ENCODE measurements at places on chromosomes 13 and 19.

DNA sequence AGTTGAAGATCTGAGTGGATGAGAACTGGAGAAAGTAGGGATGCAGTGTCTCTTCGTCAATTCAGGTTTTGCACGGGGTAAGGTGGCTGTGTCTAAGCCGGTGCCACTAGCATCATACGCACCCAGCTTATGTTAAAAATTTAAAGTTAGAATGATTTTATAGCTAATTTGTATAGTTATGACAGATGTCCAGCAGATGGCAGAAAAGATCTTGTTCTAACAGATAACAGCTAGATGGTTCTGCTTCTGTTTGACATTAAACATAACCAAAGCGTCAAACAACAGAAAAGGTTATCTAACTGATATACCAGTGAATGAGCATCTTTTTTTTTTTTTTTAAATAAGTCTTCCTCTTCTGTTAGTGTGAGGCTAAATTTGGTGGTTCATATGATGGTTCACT lies 18.8 kb upstream of the EDDM13 start:
- H3K36me3 ChIP-seq = no peaks in the 10 kb centered on the region
- no peaks in the 10 kb centered on the region for H3K27me3 ChIP-seq
- peak; percentile 12 for DNase-seq
- H3K27ac ChIP-seq = no peak overlapping the region
- no peak overlapping the region for H3K4me3 ChIP-seq
- H3K4me1 ChIP-seq = no peaks in the 10 kb centered on the region

- H3K36me3 ChIP-seq = no peaks in the 10 kb centered on the region
- DNase-seq = no peak
- H3K27ac ChIP-seq = no peak overlapping the region
- no peaks in the 10 kb centered on the region for H3K4me1 ChIP-seq
- no peak overlapping the region for H3K4me3 ChIP-seq
Measured at GRCh38 chr13:69324090-69324886, 783.3 kb upstream of the ATXN8OS start.

GRCh38 chr13:44396701-44397580 lies 23.3 kb downstream of the SERP2 start:
- DNase-seq = no peak
- no peaks in the 10 kb centered on the region for H3K36me3 ChIP-seq
- no peaks in the 10 kb centered on the region for H3K27me3 ChIP-seq
- no peaks in the 10 kb centered on the region for H3K4me1 ChIP-seq
- H3K27ac ChIP-seq = no peak overlapping the region

DNA sequence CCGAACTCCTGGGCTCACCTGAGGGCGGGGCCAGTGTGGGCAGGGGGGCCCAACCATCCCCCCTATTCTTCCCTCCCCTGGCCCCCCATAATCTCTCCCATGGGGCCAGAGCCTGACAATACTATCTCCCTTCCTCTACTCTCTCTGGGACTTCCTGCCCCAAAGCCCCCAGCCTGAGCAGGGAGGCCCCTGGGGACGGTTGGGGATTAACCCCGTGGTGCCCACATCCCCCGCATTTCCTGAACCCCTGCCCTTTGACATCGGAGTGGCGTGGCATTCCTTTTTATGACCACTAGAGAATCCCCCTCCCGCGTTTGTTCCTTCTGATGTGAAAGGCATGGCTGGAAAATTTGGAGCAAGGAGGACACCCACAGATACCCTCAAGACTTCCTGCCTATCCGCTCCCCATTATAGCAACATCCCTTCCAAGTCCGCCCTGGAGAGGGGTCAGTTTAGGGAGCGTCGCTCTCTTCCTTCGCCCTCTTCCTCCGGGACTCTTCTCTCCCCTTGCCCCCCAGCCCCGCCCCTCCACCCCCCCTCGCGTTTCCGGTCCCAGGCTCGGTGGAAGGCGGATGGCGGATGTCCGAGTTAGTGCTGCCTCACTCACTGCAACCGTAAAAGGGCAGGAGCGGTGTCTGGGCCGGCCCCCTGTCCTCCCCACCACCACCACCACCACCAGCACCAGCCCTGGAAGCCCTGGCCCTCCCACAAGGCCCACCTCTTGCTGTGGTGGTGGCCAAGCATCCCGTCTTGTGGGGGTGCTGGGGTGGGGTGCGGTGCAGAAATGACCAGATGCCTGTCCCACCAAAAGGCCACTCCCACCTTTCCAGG lies 1.8 kb downstream of the VASP start:
- no peaks in the 10 kb centered on the region for H3K36me3 ChIP-seq
- peak overlapping the region; percentile 94 for H3K27ac ChIP-seq
- peaks cover 64% of the 10 kb centered on the region for H3K4me1 ChIP-seq
- H3K4me3 ChIP-seq = peak overlapping the region; percentile 98

- no peak overlapping the region for H3K4me3 ChIP-seq
- H3K4me1 ChIP-seq = no peaks in the 10 kb centered on the region
- DNase-seq = no peak
- H3K36me3 ChIP-seq = no peaks in the 10 kb centered on the region
- no peak overlapping the region for H3K27ac ChIP-seq
- H3K27me3 ChIP-seq = peaks cover 6% of the 10 kb centered on the region
Measured at GRCh38 chr13:95620825-95621498, 23.5 kb downstream of the DZIP1 start.

- peaks cover 28% of the 10 kb centered on the region for H3K27me3 ChIP-seq
- peak overlapping the region; percentile 68 for H3K27ac ChIP-seq
- no peaks in the 10 kb centered on the region for H3K36me3 ChIP-seq
- H3K4me1 ChIP-seq = peaks cover 36% of the 10 kb centered on the region
- H3K4me3 ChIP-seq = no peak overlapping the region
- no peak for DNase-seq
Measured at GRCh38 chr19:49816590-49816989, 1.5 kb upstream of the MED25 start.

DNA sequence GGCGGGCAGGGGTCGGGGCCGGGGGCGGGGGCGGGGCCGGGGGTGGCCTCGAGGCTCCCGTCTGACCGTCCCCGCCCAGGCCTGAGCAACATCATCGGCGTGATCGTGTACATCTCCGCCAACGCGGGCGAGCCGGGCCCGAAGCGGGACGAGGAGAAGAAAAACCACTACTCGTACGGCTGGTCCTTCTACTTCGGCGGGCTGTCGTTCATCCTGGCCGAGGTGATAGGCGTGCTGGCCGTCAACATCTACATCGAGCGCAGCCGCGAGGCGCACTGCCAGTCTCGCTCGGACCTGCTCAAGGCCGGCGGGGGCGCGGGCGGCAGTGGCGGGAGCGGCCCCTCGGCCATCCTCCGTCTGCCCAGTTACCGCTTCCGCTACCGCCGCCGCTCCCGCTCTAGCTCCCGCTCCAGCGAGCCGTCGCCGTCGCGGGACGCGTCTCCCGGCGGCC lies 9.4 kb upstream of the CACNG6 start:
- peaks cover 34% of the 10 kb centered on the region for H3K4me1 ChIP-seq
- DNase-seq = no peak
- H3K27ac ChIP-seq = no peak overlapping the region
- peaks cover 22% of the 10 kb centered on the region for H3K27me3 ChIP-seq

DNA sequence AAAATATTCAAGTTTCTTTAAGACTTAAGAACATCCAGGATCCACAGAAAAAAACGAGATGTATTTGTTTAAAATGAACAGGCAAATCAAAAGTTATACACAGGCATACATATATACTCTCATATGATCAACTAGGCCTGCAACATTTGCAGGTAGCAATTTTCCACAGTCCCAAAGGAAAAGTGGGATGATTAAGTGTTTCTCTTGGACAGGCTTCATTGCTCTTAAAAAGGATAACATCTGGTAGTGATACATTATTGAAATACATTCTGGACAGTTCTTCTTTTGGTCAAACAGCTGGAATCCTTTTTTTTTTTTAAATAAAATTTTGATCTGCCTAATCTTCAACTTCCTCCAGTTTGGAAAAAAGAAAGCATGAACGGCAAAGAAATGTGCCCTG lies 114.8 kb upstream of the TDRD3 start:
- peaks cover 11% of the 10 kb centered on the region for H3K27me3 ChIP-seq
- DNase-seq = no peak
- H3K36me3 ChIP-seq = no peaks in the 10 kb centered on the region
- H3K27ac ChIP-seq = no peak overlapping the region
- no peak overlapping the region for H3K4me3 ChIP-seq

GRCh38 chr19:34189199-34189916 lies 17.1 kb downstream of the LSM14A start:
- H3K4me1 ChIP-seq = peaks cover 76% of the 10 kb centered on the region
- no peak overlapping the region for H3K27ac ChIP-seq
- H3K36me3 ChIP-seq = no peaks in the 10 kb centered on the region
- H3K27me3 ChIP-seq = peaks cover 9% of the 10 kb centered on the region
- DNase-seq = no peak

DNA sequence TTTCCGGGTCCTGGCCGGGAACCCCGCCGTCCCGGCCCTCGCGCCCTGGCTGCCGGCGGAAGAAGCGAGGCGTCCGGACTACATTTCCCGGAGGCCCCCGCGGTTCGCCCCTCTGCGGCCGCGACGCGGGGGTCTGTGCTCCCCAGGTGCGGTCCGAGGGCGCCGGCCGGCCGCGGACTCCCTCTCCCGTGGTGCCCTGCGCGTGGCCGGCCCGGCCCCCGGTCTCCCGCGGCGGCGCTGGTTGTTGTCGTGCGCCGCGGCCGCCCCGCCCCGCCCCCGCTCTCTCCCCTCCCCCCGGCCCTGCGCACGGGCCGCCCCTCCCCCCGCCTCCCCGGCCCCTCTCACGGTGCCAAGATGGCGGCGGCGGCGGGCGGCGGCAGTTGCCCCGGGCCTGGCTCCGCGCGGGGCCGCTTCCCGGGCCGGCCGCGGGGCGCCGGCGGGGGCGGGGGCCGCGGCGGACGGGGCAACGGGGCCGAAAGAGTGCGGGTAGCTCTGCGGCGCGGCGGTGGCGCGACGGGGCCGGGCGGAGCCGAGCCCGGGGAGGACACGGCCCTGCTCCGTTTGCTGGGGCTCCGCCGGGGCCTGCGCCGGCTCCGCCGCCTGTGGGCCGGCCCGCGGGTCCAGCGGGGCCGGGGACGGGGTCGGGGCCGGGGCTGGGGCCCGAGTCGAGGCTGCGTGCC lies at the start of gene KMT2B:
TSS of gene KMT2B (plus strand) at position 339 of the 680 bp plus-strand sequence. CDS start at position 355, 16 bp downstream.
- peaks cover under 1% of the 10 kb centered on the region for H3K27me3 ChIP-seq
- peaks cover 32% of the 10 kb centered on the region for H3K4me1 ChIP-seq
- no peaks in the 10 kb centered on the region for H3K36me3 ChIP-seq
- H3K27ac ChIP-seq = peak within 1 kb of the TSS; percentile 99
- H3K4me3 ChIP-seq = peak within 1 kb of the TSS; percentile 91

DNA sequence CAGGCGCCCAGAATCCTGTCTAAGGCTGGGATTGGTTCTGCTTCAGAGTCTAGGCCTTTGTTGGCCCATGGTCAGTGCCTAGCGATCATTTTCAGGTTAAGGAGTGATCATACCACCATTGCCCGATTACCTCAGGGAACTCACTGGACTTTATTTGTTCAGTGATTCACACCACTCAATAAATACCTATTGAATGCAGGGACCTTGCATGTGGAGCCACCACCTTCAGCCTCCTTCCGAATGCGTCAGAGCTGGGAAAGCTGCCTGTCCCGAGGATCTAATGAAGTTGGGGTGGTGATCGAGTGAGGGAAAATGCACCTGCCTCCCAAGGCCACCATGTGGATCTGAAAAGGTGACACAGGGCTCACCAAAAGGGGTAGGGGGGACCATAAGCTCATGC lies 40.0 kb upstream of the POU2F2 start:
- H3K27ac ChIP-seq = no peak overlapping the region
- H3K4me1 ChIP-seq = peaks cover 15% of the 10 kb centered on the region
- no peaks in the 10 kb centered on the region for H3K36me3 ChIP-seq
- no peak for DNase-seq
- no peak overlapping the region for H3K4me3 ChIP-seq
- H3K27me3 ChIP-seq = peaks cover 18% of the 10 kb centered on the region

DNA sequence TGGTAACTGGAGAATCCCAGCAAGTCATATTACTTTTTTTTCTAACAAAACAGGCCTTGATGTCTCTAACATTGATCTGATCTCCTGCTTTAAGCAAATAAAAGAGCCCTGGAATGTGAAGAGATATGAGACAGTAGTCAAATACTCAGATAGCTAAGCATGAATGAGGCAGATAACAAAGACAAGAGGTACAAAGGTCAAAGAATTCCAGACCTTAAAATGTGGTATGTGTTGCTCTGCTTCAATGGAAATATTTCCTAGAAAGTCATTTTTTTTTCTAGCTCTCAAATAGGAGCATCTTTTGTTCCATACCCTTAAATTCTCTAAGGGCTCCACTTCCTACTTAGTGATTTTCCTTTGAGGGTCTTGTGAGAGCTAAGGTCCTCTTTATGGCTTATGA lies 54.6 kb downstream of the ZNF254 start:
- H3K27ac ChIP-seq = no peak overlapping the region
- H3K36me3 ChIP-seq = peaks cover 40% of the 10 kb centered on the region
- no peaks in the 10 kb centered on the region for H3K4me1 ChIP-seq

DNA sequence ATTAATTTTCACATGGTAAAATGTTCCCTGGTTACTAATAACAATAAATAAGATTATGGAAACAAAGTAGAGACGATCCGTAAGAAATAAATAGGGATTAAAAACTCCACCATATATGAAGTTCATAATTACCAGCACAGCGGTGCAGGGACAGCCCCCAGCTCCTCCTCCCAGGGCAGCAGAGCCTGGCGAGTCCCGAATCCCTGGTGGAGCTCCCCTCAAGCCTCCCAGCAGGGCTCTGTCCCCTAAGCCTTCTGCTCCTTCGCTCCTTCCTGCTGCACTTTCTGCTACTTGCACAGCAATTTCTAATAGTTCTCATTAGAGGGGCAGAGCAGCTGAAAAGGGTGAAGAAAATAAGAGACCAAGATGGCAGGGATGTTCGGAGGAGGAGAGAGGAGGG lies 43.6 kb downstream of the RASA3 start:
- H3K27ac ChIP-seq = no peak overlapping the region
- H3K4me1 ChIP-seq = peaks cover 61% of the 10 kb centered on the region
- H3K4me3 ChIP-seq = no peak overlapping the region
- no peak for DNase-seq
- H3K36me3 ChIP-seq = peaks cover 24% of the 10 kb centered on the region

- no peak for DNase-seq
- H3K27ac ChIP-seq = no peak overlapping the region
Measured at GRCh38 chr13:40408602-40409001, 257.8 kb downstream of the FOXO1 start.

GRCh38 chr19:48639483-48640375 lies 2.5 kb upstream of the DBP start:
- peak; percentile 30 for DNase-seq
- H3K4me3 ChIP-seq = peak overlapping the region; percentile 92
- H3K36me3 ChIP-seq = no peaks in the 10 kb centered on the region
- peaks cover 11% of the 10 kb centered on the region for H3K27me3 ChIP-seq
- H3K4me1 ChIP-seq = peaks cover 32% of the 10 kb centered on the region
- H3K27ac ChIP-seq = peak overlapping the region; percentile 55

DNA sequence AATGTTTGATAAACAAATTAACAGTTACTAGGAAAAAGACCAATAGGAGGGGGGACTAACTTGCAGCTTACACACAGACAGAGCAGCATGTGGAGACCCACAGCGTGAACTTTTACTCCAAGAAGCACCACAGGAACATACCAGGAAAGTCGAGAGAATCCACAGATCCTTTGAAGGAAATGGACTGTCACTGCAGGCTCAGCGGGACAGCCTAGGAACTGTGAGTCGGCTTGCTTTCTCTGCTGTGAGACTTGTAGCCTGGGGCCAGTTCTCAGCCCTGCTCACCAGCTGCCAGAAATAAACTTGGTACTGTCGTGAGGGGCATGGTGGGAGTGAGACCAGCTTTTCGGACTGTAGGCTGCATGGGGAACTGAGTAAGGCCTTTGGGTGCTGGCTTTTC lies 1211.5 kb downstream of the PCDH17 start:
- H3K27me3 ChIP-seq = no peaks in the 10 kb centered on the region
- no peaks in the 10 kb centered on the region for H3K36me3 ChIP-seq
- no peak for DNase-seq
- no peaks in the 10 kb centered on the region for H3K4me1 ChIP-seq

Measured in immature natural killer cell (primary cell).